ENCODE measurements at places on chromosomes 7 and 10.

- no peak for DNase-seq
Measured at GRCh38 chr7:148962440-148962822, 65.9 kb downstream of the PDIA4 start.

DNA sequence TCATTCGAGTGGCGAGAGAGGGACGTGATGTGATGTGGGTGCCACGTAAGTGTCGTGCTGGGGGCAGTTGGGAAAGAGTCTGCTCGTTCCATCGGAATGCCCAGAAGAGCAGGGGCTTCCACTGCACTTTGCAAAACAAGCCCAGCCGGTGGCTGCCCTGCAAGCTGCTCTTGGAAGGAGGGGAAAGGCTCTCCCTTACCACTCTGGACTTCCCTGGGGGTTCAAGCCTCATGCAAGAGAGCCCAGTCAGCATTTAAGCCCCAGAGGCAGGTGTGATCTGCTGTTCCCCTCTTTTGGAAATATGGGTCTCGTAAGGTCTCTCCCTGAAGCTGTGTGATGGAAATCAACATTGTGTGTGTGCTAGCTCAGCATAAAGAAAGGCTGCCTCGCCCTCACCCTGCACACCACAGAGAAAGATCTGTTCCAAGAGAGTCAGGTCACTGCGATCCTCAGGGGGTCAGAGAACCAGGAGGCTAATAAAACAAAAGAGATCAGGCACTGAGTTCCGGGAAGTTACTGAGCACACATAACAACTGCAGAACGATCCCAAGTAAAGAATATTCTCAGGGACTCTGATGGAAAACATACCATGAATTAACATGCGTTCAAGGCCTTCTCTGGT lies 212.5 kb downstream of the ADAM12 start:
- no peak for DNase-seq

- DNase-seq, result no peak
Measured at GRCh38 chr7:91553410-91553895, 289.2 kb downstream of the FZD1 start.

DNA sequence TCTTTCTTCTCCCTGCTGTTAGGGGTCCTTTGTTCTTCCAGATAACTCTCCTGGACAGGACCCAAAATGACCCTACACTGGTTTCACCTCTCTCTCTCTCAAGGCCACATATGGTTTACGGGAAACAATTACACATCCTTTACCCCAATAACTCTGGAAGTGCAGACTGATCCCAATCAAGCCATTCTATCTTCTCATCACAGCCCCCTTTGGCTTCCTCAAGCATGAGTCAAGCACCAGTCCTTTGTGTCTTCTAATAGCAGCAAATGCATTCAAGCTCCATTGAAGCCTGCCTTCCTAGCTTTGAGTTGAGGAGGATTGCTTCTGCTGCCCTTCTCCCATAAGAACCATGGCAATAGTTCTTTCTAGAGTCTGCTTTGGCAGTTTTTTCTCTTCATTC lies 20.2 kb downstream of the C10orf67 start:
- no peak for DNase-seq

- no peak for DNase-seq
Measured at GRCh38 chr7:117097860-117098259, 144.6 kb downstream of the ST7 start.

- DNase-seq, result no peak
Measured at GRCh38 chr10:60281331-60281730, 108.3 kb downstream of the ANK3 start.

DNA sequence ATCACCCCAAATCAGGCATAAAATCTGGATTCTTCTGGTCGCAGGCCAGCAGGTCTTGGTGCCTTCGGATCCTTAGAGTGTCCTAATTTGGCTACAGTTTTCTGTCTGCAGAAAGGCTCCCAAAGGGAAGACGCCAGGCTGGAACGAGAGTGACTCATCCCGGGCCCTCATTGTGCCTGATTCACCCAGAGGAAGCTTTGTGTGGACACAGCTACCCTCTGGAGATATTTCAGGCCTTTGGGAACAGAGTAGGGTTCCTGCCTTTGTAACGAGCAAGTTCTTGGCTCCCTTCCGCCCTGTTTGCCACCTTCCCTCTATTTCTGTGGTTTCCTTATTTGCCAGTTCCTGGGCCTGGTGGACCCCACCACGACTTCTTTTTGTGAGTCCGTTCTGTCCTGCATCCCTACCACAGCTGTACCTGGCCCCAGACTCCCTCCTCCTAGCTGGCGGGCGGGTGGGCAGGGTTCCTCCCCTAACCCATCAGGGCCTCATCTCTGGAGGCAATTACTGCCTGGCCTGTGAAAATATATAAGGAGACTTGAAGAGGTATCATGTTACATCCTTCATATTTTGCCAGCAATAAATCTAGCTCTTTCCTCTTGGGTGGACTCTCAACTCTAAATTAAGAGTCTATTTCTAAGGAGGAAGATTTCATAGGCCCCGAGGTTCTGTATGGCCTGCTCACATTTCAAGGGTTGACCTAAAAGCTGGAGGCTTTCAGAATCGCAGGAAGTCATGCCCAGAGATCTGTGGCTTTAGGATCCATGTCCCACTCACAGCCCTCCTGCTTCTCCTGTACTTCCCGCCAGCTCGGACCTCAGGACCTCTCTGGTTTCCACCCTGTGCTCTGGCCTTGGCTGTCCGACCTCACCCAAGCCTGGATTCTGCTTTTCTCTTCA lies 219.2 kb upstream of the ZNF32 start:
- DNase-seq, result no peak

DNA sequence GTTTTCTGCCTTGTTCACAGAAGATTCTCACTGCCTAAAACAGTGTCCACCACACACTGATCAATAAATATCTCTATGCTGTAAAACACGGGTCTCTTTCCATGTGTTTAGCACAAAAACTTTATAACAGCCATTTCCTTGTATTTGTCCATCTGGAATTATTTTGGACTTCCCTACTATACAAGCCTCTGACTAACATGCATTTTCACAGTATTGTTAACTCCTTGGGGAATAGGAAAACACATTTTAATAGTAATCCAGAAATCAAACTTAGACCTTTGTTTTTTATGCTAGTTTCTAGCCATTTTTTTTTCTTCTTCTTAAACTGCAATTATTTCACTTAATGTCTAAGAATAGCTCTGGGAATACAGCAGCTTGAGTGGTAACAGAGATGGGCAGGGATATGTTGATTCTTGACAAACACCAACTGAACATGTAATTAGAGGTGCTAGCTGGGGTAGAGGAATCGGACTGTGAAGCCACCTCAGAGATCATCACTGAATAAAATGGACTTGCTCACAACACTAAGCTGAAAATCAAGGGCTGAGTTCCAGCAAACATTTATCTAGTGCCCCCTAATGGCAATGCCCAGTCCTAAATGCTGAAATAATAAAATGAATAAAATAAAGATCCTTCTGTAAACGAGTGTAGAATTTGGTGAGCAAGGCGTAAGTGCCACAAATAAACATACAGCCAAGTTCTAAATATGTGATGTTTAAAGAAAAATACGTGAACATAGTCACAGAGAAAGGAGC lies 593.1 kb downstream of the SORCS1 start:
- DNase-seq, result no peak

DNA sequence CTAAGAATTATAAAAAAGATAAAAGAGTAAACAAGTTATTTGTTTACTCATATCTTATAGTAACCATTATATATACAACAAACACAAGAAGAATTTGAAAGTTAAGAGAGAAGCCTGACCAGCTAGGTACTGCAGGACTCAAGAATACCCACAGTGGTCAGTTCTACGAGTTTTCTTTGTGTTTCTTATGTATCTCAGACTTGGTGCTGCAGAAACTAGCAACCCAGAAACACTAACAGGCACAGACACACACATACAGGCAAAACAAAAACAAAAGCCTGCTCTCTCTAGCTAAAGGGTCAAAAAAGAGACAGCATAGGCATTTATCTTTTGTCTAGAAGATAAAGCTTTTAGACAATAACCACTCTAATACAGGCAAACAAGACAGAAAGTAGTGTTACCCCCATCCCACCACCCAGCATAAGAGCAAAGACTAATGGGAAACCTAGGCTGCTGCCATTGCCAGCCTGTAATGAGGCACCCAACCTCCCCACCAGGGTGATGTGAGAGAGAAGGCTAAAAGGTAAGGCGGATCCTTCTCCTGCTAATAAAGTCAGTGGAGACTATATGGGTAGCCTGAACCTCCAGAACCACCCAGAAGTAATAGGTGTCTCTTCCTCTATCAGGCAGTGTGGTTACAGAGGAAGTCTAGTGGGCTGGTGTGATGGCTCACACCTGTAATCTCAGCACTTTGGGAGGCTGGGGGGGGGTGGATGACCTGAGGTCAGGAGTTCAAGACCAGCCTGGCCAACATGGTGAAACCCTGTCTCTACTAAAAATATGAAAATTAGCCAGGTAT lies 113.9 kb downstream of the DNAJC1 start:
- DNase-seq, result no peak

DNA sequence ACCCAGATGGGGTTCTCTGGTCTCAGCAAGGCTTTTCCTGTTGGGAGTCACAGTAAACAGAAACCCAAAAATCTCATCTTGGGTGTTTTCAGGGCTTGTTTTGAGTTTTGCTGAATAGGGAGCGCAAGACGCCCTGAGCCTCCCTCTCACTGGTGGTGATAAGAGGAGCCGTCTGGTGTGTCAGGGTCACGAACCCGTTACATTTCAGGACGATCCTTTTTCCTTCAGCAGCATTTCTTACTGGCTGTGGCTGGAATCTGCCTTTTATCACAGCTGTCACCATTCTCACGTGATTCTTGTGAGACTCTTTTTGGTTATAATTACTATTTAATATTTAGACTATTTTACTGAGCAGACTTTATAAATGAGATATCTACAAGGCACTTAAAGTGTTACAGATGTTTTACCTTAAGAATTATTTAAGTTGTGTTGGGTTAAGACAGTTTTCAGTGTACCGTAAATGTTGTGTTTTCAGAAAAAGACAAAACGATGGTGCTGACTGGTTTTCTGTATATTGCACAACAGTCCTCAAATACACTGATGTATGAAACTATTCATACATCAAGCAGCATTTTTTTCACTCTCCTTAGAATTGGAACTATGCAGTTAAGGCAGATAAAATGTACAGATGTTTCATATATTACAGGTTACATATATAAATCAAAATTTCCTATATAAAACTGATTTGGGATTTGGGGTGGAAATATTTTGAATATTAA lies 2.2 kb upstream of the GET4 start:
- no peak for DNase-seq

DNA sequence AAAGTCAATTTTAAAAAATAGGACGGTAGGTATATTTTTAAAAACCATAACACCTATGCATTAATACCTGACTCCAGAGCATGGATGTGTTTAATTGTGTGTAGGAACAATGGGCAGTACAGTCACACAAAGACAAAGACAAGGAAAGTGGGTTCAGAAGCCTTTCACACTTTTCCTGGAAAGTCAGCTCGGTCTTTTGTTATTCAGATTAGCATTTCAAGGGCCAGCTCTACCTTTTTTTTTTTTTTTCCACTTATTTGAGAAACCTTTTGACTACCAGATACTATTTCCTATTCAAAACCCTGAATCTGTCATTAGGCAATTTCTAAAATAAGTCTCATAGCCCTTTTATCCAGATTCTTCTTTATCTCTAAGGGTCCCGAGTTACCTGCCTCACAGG lies 401.9 kb downstream of the PARD3 start:
- no peak for DNase-seq

DNA sequence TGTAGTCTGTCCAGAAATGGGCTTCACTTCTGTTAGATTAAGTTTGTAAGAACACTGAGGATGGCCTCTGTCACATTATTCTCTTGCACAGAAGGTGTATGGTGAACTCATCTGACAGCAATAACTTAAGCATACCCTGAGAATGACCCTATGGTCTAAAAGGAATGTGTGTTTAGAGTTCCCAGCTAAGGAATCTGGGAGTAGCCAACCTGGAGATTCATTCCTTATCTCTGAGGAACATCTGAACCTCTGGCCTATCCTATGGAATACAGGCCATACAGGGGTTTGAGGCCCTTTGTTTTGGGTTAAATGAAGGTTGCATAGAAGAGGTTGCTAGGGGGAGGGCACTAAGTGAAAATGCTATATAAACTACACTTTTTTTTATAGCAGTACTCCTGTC lies 41.4 kb downstream of the LAMB4 start:
- DNase-seq, result no peak

DNA sequence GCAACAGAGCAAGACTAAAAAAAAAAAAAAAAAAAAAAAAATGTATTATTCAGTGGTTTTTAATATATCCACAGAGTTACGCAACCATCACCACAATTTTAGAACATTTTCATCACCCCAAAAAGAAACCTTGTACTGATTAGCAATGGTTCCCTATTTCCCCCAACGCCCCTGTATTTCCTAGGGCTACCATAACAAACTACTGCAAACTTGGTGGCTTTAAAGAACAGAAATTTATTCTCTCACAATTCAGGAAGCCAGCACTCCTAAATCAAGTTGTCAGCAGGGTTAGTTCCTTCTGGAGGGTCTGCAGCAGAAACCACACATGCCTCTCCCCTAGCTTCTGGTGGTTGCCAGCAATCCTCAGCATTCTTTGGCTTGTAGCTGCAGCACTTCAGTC lies 5.9 kb upstream of the NUP42 start:
- DNase-seq, result no peak

- DNase-seq, result no peak
Measured at GRCh38 chr7:39942883-39943282, 7.2 kb upstream of the CDK13 start.

GRCh38 chr10:95246582-95247051 lies 44.2 kb downstream of the PDLIM1 start:
- peak; percentile 85 for DNase-seq

- no peak for DNase-seq
Measured at GRCh38 chr10:3391657-3392056, 219.1 kb upstream of the PITRM1 start.

DNA sequence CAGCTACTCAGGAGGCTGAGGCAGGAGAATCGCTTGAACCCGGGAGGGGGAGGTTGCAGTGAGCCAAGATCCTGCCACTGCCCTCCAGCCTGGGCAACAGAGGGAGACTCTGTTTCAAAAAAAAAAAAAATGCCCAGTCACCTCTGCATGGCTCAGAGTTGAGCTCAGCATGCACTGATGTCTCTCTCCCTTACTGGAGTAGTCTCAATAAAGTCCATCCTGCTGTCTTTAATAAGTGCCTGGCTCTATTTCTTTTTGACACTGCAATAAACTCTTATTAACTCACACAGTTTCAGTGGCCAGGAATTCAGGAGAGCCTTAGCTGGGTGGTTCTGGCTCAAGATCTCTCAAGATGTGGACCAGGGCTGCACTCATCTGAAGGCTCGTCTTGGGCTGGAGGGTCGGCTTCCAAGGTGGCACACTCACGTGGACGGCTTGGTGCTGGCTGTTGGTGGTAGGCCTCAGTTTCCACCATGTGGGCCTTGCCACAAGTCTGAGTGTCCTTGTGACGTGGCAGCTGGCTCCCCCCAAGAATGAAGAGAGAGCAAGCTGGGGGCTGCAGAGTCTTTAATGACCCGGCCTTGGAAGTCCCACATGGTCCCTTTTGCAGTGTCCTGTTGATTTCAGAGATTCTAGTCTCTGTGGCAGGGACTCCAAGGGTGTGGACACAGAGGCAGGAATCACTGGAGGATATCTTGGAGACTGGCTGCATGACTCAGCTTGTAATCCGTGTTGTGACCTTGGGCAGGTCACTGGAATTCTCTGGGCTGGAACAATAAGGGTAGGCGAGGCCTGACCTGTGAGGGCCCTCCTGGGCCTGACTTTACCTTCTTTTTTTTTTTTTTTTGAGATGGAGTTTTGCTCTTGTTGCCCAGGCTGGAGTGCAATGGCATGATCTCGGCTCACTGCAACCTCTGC lies 85.9 kb upstream of the KMT2C start:
- no peak for DNase-seq

All from heart left ventricle (tissue), 16 donors.